ENCODE measurements at places on chromosomes 3 and 15.
A peak's percentile ranks its signal among the peaks of the same experiment; 100 is the strongest.

GRCh38 chr3:175612487-175613196 lies 753.5 kb downstream of the NAALADL2 start:
- no peak for DNase-seq

GRCh38 chr3:51311055-51311454 lies 74.0 kb upstream of the MANF start:
- DNase-seq: peak; percentile 71

DNA sequence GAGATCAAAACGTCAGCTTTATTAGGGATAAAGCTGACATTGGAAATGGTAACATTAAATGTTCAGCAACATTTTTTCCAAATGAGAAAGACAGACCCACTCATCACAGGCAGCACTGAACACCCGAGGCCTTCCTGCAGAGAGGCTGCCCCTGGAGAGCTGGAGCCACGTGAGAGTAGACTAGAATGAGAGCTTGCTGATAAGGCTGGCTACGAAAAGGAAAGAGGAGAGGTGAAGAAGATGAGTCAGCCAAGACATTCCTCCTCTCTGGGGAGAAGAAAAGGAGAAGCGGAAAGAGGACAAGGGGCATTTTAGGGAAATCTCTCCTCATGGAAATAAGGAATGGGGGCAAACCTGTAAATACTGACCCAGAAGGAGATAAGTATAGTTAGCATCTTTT lies 7.3 kb downstream of the CYP19A1 start:
- no peak for DNase-seq

- peak; percentile 49 for DNase-seq
Measured at GRCh38 chr15:44554934-44555723, 18.2 kb downstream of the EIF3J start.

- DNase-seq: no peak
Measured at GRCh38 chr3:80014576-80014975, 246.8 kb upstream of the ROBO1 start.

GRCh38 chr3:177597311-177598096 lies 400.2 kb upstream of the TBL1XR1 start:
- peak; percentile 73 for DNase-seq

GRCh38 chr15:76903251-76903681 lies 1.9 kb downstream of the SCAPER start:
- peak; percentile 73 for DNase-seq

DNA sequence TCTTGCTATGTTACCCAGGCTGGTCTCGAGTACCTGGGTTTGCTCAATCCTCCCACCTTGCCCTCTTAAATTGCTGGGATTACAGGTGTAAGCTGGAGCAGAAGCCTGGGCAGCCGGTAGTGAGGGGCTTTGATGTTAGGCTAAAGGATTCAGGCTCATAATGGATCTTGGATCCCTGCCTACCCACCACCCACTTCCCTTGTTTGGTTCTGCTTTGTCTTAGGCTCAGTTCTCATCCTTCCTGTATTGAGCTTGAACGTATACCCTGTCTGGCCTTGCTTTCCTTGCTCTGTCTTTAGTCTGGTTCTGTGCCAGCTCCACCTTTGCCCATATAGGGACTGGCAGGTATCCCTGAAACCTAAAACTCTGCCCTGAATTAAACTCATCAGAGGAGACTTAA lies 1.7 kb downstream of the PPCDC start:
- DNase-seq: peak; percentile 36

- DNase-seq: no peak
Measured at GRCh38 chr15:95937128-95937528, 393.4 kb upstream of the NR2F2 start.

DNA sequence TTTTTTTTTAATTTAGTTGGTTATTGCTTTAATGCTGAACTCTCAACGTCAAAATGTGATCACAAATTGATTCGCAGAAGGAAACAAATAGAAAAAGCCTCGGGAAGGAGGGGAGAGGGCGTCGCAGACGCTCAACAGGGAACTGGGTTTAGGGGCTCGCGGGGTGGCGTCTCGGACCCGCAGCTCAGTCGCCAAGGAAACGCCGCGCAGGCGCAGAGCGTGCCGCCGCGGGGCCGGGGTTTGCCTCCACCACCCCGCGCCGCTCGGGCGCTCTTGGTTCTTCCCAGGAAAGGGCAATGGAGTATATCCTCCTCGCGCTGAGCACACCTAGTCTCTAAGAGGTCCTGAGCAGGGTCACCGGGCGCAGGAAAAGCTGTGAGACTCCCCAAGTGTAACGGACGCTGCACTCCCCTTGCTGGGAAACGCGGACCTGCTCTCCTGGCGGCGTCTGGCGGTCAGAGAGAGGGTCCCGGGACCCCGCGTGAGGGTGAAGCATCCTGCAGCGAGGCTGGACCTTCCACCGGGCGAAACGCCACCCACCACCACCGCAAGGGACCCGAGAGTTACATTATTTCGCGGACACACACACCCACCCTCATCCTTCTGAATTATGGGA lies 753 bp downstream of the PLCH1 start:
- DNase-seq: peak; percentile 52

DNA sequence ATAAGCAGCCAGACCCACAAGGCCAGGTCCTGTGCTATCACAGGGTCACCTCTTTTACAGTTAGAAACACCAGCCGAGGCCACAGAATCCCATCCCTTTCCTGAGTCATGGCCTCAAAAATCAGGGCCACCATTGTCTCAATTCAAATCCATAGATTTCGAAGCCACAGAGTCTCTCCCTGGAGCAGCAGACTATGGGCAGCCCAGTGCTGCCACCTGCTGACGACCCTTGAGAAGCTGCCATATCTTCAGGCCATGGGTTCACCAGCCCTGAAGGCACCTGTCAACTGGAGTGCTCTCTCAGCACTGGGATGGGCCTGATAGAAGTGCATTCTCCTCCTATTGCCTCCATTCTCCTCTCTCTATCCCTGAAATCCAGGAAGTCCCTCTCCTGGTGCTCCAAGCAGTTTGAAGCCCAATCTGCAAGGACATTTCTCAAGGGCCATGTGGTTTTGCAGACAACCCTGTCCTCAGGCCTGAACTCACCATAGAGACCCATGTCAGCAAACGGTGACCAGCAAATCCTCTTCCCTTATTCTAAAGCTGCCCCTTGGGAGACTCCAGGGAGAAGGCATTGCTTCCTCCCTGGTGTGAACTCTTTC lies 39.6 kb downstream of the TGM4 start:
- DNase-seq: peak; percentile 83

- DNase-seq: peak; percentile 87
Measured at GRCh38 chr3:41200669-41201021, 1.3 kb downstream of the CTNNB1 start.

DNA sequence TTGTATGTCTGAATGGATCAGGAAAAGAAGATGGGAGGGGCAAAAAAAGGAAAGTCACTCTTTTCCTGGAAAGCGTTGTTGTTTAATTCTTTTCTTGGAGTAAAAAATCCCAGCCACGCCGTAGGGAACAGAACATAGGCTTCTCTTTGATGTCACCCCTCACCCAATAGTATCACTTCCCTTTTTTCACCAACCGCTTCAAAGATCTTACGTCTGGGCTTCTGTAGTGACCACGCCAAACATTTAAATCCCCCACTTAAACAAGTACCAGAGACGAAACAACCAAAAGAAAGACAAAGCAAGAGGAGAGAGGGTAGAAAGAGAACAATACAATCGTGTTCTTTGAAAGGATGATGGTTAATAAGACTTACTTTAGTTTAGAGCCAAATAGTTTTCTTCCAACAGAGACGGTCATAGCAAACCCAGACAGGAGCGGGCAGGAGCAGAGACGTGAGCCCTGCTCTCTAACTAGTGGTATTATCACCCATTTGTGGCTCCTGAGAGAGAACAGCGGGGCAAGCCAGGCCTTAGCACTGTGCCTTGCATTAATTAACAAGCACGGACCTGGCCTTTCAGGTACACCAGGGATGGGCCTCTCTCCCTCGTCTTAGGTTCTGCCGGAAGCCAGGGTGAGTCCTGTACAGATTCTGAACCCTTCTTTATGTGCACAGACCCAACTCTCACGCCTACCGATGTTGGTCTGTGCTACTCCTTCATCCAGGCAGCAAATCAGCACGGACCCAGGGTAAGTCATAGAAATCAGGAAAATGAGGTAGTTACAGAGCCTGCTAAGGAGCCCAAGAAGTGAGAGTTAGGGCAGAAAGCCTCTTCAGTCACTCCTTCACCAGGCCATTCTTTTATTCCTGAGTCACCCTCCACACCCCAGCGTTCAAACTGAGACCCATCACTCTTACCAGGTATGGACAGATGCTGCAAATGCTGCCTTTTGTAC lies 28.2 kb upstream of the BCL6 start:
- DNase-seq: peak; percentile 46

- no peak for DNase-seq
Measured at GRCh38 chr15:64490598-64491259, 30.4 kb downstream of the ZNF609 start.

GRCh38 chr15:63986751-63987341 lies 59.4 kb downstream of the DAPK2 start:
- peak; percentile 92 for DNase-seq

DNA sequence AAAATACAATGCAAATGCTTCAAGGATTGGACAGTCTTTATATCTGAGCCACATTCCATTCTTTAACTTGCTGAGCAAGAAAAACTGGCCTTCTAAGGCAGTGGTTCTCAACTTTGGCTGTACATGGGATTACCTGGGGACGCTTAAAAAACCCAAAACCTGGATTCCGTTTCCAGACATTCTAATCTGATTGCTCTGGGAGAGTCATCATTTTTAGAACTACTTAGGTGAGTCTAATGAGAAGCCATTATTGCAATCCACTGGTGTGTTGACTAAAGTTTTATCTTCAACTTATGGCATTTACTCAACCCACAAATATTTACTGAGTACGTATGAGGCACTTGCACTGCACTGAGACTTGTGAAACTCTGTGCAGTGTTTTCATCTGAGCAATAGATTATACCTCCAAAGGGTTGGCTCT lies 195.7 kb upstream of the ATP11B start:
- no peak for DNase-seq

GRCh38 chr3:143203142-143203541 lies 83.6 kb downstream of the CHST2 start:
- DNase-seq: no peak

DNA sequence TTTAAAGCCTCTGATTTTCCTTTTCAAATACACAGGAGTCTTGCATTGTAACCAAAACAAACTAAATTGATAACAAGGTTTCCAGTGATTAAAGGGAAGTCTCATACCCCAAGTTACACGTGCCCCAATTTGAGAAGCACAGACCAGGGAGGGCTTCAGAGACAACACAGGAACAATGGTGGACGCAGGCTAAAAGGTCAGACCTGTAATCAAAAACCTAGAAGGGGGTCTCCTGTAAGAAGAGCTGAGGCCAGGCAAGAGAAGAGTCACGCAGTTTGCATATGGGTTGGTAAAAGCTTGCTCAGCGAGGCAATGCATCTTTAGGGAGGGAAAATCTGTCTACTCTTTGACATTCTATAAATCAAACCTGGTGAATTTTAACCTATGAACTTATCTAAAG lies 58.6 kb upstream of the MCF2L2 start:
- DNase-seq: no peak

Data from hematopoietic multipotent progenitor cell treated with erythropoietin and hydrocortisone succinate and interleukin-3 and kit ligand, for 4 days (in vitro differentiated cells).